ENCODE measurements at places on chromosomes 11 and 22.

DNA sequence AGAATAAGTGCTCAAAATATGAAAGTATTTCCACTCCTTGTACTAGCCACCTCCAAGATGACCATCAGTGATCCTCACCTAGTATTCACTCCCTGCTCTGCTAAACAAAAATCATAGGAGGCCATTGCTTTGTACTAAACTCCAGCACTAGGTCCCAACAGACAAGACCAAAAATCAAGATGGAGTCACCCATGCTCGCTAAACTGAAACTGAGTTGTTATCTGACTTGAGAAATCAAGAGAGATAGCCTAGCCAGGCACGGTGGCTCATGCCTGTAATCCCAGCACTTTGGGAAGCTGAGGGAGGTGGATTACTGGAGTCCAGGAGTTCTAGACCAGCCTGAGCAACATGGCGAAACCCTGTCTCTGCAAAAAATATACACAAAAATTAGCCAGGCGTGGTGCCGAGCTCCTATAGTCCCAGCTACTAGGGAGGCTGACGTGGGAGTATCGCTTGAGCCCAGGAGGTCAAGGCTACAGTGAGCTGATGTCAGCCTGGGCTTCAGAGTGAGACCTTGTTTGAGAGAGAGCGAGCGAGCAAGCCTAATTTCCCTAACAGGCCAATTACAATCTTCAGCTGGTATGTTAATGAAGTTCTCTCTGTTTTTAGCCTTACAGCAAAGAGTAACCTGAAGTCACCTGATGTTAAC, 9.3 kb downstream of the SEC14L6 start:
- no peak for DNase-seq

DNA sequence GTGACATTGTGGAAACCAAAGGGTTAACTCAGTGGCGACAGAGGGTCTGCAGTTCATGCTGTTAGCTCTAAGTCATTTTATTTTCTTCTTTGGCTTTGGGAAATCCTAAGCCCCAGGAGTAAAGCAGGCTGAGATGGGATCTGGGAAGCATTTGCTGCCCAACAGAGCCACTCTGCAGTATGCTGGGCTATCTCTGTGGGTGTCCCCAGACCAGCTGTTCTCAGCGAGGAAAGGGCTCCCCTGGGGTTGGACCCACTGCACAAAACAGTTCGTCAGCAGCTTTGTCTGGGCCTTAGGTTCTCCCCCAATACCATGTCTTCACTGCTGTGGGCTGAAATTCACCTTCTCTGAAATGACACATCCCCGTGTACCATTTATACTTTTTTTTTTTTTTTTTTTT, 34.0 kb downstream of the KREMEN1 start:
- peak; percentile 44 for DNase-seq

GRCh38 chr11:19243143-19243542, 2.4 kb upstream of the E2F8 start:
- no peak for DNase-seq

DNA sequence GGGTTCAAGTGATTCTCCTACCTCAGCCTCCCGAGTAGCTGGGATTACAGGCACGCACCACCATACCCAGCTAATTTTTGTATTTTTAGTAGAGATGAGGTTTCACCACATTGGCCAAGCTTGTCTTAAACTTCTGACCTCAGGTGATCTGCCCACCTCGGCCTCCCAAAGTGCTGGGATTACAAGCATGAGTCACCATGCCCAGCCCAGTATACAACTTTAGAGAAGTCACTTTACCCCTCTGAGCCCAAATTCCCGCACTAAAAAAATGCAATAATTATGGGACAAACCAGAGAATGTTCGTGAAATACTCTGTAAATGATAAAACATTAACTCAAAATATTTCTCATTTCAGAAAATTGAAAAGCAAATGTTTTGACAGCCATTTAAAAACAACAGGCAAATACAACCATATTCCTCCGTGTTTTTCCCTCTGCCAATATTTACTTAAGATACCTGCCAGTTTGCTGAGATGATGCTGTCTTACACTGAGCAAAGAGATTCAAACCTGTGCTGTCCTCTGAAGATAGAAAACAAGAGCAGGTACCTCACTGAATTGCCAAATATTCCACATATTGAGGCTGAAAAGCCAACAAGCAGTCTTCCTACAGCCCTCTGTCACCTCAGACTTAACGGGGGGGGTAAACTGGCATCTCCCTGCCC, 9.6 kb downstream of the PLEKHA7 start:
- no peak for DNase-seq

GRCh38 chr11:7060868-7061267, 27.9 kb upstream of the RBMXL2 start:
- DNase-seq, result peak; percentile 70

GRCh38 chr22:50530580-50530876, 716 bp upstream of the TYMP start:
- no peak for DNase-seq

DNA sequence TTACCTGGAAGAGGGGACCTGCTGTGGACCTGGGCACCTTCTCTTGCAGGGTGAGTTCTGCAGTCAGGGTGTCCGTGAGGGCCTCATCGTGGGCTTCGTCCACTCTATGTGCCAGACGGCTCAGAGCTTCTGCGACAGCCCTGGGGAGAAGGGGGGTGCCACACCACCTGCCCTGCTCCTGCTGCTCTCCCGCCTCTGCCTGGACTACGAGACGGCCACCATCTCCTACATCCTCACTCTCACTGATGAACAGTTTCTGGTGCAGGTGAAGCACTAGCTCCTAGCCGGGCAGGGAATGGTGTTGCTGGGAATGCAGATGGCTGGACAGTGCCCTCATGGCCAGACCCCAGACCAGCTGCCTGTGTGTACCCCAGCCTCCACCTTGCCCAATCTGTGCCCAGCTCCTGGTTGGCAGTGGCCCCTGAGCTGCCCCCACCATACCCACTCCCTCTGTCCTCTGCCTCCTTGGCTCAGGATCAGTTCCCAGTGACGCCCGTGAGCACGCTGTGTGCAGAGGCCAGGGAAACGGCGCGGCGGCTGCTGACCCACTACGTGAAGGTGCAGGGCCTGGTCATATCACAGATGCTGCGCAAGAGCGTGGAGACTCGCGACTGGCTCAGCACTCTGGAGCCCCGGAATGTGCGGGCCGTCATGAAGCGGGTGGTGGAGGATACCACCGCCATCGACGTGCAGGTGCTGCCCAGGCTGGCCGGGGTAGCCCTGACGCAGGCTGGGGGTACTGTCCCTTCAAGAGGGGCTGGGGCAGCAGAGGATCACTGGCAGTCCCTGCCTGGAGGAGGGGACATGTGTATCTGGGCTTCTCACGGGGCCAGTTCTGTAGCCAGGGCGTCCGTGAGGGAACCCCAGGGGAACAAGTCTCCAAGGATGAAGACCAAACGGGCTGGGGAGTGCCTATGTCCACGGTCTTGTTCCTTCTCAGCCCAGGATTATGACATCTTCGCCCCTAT, 2.2 kb upstream of the TM7SF2 start:
- no peak for DNase-seq

DNA sequence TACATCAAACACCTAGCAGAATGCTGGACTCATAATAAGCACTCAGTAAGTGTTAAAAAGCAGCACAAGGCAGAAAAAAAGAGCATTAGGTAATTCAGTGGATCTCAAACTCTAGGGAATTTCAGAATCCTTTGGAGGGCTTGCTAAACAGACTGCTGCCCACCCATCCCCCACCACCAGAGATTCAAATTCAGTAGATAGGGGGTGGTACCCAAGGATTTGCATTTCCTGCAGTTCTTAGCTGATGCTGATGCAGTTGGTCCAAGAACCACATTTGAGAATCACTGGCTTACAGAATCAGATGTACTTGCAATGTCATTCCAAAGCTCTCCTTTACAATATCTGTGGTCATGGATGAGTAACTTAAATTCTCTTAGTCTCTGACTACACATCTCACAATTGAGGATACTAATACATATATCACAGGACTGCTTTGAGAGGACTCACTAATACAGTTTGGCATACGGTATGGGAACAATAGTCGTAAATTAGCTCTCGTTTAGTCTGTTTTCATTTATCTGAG, 664.5 kb downstream of the KCNA4 start:
- no peak for DNase-seq

DNA sequence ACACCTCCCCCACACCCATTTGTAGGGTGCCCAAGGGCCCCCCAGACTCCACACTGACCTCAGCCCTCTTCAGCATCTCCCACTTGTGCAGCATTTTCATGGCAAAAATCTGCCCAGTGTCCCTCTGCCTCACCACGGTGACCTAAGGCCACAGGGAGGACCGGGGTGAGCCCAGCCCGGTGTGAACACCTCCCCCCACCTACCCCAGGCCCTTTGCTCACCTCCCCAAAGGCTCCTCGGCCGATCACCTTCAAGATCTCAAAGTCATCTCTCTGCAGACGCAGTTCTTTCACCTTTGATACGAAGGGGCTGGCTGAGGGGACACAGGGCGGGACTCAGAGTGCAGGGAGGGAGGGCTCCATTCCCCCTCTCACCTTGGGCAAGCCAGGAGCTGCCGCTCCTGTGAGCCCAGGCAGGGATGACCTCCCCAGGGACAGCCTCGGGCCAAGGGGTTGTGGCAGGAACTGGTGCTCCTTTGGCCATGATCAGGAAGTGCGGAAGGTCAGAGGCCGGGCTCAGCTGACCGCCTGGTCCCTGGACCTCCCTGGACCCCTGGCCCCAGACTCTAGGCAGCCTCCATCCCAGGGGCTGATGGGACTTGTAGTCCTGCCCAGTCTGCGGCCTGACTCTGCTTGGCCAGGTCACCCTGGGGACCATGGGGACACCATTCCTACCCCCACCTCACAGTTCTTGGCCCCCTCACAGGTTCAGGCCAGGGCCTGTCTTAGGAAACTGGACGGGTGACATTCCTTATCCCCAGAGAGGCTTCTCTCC, 2.7 kb downstream of the CDC42BPG start:
- no peak for DNase-seq

- DNase-seq, result no peak
Measured at GRCh38 chr11:74069146-74070046, 60.5 kb upstream of the UCP3 start.

DNA sequence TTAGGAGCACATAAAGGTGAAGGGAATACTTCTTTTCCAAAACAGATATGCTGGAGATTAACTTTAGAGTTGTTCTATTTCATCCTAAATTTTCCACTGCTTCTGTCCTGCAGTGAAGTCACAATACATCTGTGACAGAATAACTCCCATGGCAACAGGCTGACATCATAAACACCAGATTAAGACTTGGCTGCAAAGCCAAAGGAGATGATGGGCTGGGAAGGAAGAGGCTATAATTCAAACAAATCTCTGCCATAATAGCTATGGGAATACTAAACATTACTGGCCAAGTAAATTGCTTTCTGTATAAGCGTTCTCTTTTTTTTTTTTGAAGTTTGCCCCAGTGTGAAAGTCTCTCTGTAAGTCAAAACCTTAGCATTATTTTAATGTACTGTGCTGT, 107.7 kb downstream of the CADM1 start:
- DNase-seq, result no peak

DNA sequence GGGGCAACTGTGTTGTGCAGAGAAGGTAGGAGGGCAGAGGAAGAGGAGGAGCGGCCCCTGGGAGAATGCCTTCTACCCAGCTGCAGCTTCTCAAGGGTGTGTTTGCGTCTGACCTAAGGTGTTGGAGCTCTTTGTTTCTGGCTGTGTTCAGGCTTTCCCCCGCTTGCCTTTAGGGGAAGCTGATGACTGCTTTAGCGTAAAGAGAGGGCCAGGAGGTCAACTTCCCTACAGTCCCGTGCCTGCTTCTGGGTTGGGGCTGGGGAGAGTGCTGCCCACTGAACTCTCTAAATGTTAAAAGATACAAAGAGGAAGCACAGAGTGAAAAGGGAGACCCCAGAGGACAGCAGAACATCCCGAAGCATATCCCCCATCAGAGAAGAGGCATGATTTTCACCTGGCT, 99.2 kb downstream of the PTPRJ start:
- no peak for DNase-seq
